ENCODE measurements at places on chromosomes 1 and 21. TPM values are rescaled to one million over a fixed set of nuclear protein-coding genes. Genes with fewer than 3 reads are reported as not detected.

Gene KIRREL1
- total RNA-seq = 9.9 TPM

Gene GNG4
- total RNA-seq = 7.2 TPM

Gene ACTL8
- 0.20 TPM for total RNA-seq

Gene SLC45A1
- total RNA-seq = 0.20 TPM

All from esophagus mucosa (tissue), 1 donor.